ENCODE measurements at places on chromosomes 1 and 21.

DNA sequence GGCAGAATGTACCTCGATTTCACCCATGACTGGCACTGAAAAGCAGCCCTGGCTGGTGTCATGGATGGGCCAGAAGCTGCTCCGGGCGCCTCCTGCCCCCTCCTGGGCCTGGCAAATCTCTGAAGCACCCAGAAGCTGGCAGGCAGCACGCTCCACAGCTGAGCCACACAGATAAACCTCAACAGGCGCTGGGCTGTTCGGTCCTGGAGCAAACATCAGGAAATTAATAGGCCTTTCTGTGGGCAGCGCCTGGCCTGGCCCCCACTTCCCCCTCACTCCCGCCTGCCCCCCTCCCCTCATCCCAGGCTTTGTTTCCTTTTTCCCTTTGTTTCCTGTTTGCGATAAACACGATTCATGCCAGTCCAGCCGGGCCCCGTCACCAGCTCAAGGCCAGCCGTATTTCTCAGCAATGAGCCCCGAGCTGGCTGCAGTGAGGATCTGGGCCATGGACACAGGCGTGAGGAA is 20.1 kb upstream of the DISP3 start:
- DNase-seq = no peak

DNA sequence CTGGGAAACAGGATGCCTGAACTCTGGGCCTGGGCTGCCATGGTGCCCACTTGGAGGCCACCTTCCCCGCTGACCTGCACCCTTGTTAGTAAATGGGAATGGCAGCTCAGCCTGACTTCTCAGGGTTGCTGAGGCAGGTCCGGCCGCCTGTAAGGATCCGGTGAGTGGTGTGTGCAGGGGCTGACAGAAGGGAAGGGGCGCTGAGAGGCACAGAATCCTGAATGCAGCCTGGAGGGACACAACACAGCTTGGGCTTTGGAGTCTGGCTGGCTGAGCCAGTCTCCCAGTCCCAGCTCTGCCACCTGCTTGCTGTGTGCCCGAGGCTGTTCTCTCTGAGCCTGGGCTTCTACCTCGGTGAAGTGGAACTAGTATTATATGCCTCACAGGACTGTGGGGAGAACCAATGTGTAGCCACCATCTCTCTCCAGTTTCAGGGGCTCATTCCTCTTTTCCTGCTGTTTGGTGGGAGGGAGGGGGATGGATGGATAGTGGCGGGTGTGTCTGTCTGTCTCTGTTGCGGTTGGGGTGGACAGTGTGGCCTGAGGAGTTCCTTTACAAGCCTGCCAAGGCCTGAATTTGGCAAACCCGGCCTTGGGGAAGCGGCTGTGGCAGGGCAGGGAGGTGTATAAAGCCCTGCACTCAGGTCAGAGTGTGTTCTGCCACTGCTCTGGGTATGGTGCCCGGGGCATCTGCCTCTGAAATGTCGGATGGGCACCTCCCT is 18.0 kb downstream of the ADORA1 start:
- DNase-seq = no peak

- DNase-seq = no peak
Observed at GRCh38 chr1:58722414-58722813, 22.6 kb upstream of the MYSM1 start.

- DNase-seq = peak; percentile 66
Observed at GRCh38 chr1:65412256-65412983, 8.0 kb upstream of the LEPR start.

- peak; percentile 51 for DNase-seq
Observed at GRCh38 chr1:218463194-218464156, 118.3 kb downstream of the TGFB2 start.

DNA sequence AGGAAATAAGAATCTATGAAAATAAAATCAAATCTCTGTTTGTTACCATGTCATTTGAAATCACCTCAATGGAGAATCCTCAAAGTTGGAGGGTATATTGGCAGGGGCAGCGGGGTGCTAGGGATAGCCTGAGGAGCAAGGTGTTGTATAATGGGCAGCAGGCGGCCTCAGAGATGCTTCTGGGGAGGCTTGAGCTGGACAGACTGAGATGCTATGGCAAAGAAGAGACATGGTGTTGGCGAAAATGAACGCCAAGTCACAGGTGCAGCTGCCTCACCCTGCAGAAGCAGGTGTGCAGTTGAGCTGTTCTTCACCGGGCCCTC is 3.1 kb upstream of the SLC1A7 start:
- no peak for DNase-seq

DNA sequence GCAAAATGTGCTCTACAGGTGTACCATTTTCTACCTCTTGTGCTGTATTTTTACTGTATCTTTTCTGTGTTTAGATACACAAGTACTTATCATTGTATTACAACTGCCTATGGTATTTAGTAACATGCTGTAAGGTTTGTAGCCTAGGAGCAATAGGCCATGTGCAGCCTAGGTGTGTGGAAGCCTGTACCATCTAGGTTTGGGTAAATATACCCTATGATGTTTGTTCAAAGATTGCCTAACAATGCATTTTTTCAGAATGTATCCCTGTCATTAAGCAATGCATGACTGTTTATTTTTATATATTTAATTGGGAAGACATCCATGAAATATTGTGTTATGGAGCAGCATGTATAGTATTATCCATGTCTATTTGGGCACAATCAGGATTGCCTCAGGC is 11.0 kb downstream of the ETV3L start:
- no peak for DNase-seq

DNA sequence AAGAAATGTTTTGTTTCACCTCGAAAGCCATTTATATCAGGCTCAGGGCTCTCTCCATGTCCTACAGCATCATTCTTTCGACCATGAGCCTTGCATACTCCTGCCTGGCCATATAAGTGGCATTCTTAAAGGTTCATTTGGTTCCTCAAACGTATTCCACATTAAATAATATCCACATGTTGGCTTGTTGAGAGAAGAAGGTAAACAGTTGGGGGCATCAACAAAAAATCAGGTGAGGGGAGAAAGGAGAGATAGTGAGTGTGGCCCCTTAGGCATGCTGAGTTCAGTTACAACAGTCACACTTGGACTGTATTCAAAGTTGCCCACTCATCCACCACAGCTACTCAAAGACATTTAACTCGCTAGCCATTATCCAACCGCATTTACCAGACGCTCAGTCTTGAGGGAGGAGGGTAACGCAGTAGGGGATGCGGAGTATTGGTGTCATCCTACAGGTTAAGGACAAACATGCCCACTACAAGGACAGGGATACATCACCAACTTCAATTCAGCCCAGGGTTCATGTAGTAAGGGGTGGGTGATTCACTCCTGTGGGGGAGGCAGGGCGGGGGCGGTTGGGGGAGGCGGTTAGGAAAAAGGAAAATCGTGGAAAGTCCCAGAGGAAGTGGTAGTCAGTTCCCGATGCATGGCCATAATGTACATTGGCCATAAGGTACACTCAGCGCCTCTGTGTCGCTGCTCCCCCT is 1.4 kb downstream of the ZNF697 start:
- peak; percentile 90 for DNase-seq

GRCh38 chr1:168751195-168751650 is 22.2 kb upstream of the DPT start:
- no peak for DNase-seq

DNA sequence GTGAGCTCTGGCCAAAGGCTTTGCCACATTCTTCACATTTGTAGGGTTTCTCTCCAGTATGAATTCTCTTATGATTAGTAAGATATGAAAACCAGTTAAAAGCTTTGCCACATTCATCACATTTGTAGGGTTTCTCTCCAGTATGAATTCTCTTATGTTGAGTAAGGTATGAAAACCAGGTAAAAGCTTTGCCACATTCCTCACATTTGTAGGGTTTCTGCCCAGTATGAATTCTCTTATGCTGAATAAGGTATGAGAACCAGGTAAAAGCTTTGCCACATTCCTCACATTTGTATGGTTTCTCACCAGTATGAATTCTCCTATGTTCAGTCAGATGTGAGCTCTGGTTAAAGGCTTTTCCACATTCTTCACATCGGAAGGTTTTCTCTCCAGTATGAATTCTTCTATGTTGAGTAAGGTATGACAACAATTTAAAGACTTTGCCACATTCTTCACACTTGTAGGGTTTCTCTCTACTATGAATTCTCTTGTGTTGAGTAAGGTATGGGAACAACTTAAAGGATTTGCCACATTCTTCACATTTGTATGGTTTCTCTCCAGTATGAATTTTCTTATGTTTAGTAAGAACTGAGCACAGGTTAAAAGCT is 20.7 kb downstream of the ZNF695 start:
- DNase-seq = peak; percentile 29

- DNase-seq = no peak
Observed at GRCh38 chr1:175690298-175690697, 53.1 kb downstream of the TNR start.

DNA sequence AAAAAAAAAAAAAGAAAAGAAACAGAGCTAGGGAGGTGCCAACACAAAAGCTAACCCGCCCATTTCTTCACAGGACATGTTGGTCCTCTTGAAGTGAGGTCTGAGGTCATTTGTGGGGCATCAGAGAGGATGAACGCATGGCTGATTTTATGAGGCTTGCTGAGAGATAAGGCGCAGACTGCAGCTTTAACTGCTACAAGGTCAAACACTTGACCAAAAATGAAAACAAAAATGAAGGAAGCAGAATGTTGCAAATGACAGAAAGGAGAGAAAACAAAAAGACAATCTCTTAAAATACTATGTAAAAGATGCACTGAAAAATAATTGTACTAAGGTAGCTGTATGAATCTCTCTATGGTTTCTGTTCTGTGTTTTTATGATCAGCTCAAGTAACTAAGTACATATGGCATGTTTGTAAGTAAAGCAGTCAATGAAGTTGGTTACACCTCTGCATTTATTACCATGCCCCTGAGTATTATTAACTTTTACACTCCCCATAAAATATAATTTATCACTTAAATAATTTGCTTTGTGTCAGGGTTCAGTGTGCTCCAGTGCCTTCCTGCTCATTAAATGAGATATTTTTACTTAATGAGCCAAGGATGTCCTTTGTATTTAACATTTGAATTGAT is 249.1 kb upstream of the NR5A2 start:
- DNase-seq = no peak

DNA sequence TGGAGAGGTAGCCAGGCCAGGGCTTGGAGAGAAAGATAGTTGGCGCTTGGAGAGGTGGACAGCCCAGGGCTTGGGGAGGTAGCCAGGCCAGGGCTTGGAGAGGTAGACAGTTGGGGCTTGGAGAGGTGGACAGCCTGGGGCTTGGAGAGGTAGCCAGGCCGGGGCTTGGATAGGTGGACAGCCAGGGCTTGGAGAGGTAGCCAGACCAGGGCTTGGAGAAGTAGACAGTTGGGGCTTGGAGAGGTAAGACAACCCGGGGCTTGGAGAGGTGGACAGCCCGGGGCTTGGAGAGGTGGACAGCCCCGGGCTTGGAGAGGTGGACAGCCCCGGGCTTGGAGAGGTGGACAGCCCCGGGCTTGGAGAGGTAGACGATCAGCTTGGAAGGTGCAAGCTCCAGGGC is 7.7 kb downstream of the LSS start:
- no peak for DNase-seq

- no peak for DNase-seq
Observed at GRCh38 chr1:65429806-65430205, 9.3 kb downstream of the LEPR start.

- DNase-seq = no peak
Observed at GRCh38 chr1:21520899-21521716, 11.9 kb downstream of the ALPL start.

- DNase-seq = no peak
Observed at GRCh38 chr1:27885621-27886352, 13.4 kb downstream of the THEMIS2 start.

DNA sequence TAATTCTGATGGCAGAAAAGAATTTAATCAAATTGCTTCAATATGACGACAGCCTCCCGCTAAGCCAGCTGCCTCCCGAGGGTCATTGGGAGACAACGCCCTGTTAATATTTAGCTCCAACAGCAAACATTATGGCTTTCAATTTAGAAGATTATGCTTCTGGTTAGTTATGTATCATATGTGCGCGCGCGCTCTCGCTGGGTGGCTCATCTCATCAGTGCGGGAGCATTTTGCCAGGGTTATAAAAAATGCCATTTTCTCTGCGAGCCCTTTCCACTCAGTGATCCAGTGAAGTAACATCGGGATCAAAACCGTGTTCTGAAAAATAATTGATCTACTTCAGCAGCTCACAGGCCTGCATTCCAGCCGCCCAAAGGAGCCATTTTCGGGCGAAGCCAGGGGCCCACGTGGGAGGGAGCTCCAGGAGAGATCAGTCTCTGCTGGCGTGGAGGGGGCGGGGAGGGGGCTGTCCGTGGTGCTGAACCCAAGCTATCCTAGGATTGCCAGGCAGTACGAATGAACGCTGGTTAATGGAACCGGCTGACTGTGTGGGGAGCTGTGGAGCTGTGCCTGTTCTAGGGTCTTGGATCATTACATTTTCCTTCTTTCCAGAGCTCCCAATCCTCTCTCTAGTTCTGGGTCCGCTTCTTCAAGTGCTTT is 219.1 kb upstream of the ZC3H12A start:
- peak; percentile 43 for DNase-seq

DNA sequence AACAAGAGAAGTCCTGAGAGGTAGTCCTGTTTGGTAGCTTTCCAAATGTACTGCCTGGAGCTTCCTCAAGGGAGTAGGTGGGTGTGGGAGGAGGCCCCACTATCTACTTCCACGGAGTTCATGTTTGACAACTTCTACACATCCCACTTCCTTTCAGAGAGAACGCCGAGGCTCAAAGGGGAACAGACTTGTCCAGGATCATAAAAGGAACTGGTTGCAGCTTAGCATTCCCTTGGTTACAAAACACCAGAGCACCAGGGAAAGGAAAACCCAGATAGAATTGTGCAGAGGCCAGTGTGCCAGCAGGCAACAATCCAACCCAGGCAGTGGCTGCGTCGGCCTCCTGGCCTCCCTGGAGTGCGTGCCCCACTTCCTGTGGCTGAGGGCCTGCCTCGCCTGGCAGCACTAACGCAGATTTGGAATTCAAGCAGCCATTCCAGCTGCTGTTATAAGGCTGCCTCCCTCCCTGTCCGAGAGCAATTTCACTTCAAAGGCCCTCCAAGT is 4.2 kb upstream of the RAP1GAP start:
- DNase-seq = no peak

DNA sequence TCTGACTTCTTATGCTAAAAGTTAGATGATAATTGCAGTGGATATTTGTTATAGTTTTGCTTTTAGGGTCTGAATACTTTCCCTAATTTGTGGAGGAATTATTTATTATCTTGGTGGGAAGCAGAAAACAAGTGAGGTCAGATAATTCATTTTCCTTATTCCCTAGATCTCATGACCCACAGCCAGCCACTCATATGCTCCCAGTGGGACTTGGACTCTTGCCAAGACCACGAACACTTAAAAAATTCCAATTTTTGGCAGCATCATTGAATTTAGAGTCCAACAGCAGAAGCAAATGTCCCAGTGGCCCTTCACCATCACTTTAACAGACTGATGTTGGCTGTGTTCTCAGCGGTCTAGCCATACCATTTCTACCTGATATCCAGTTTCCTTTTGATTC is 204.2 kb downstream of the HMCN1 start:
- DNase-seq = no peak

DNA sequence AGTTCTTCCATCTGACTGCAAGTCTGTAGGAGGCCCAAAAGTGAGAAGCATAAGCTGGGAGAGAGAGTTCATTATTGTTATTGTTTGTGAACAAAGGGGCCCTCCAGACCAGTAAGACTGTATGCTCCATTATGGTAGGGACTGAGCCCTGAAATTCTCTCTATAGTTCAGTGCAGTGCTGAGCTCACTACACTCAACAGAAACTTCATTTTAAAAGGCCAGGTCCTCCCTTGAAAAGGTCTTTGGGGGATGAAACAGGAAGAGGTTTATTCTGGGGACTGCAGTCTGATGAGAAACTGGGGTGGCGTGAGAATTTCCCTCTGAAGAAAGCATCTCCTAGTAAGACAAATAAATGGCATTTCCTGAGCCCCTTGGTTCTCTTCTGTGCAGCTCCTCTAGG is 5.5 kb upstream of the GATAD2B start:
- DNase-seq = no peak
